Activated CD4-positive, alpha-beta T cell treated with anti-CD3 and anti-CD28 coated beads, Interleukin-2, amount 10 ng/mL, durations not matched to agents 7 days and 5 days (primary cell): ENCODE measurements at places on chromosomes 1 and 21.

DNA sequence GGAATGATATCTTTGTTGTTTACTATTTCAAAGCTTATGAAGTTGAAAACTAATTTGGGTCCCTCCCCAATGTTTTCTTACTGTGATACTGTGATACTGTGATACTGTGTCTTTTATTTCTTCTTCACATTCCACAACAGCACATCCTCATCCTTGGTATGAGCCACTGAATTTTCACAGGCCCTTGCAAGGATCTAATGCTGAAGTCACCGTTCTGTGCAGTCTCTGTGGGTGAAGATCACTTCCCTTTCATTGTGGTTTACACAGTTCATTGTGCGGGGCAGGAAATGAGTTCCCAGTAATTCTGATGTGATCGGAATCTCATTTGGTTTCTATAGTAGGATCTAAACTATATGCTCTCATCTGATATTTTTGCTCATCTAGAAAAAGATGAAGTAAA lies 32.1 kb upstream of the PAXBP1 start:
- peaks cover 12% of the 10 kb centered on the region for H3K4me1 ChIP-seq
- no peaks in the 10 kb centered on the region for H3K27me3 ChIP-seq
- DNase-seq, result no peak
- H3K27ac ChIP-seq, result no peak overlapping the region
- no peak overlapping the region for H3K4me3 ChIP-seq

- no peak overlapping the region for H3K4me3 ChIP-seq
- DNase-seq, result no peak
- peaks cover 2% of the 10 kb centered on the region for H3K36me3 ChIP-seq
- H3K4me1 ChIP-seq, result peaks cover 31% of the 10 kb centered on the region
- peaks cover 92% of the 10 kb centered on the region for H3K27me3 ChIP-seq
- no peak overlapping the region for H3K27ac ChIP-seq
Measured at GRCh38 chr1:156438278-156438987, 62.1 kb downstream of the MEF2D start.

DNA sequence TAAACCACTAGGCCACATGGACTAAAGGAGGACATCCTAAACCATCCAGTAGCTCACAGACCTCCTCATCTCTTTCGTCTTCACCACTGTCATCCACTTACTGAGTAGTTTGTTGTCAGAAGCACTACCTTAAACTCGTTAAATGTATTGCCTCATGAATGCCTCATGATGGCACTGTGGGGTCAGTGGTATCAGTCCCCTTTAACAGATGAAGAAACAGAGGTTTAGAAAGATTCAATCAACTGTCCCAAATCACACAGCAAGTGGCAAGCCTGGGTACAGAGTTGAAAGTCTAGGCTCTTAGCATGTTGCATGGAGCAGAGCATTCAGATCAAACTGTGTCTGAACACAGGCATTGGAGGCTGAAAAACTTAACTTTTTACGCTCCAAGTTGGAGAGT lies 183.6 kb upstream of the KIAA0040 start:
- no peak overlapping the region for H3K4me3 ChIP-seq
- H3K4me1 ChIP-seq, result no peaks in the 10 kb centered on the region
- no peaks in the 10 kb centered on the region for H3K36me3 ChIP-seq

GRCh38 chr1:201022820-201023516 lies 546 bp downstream of the KIF21B start:
- H3K36me3 ChIP-seq, result peaks cover 30% of the 10 kb centered on the region
- H3K27ac ChIP-seq, result peak overlapping the region; percentile 99
- DNase-seq, result peak; percentile 46
- H3K27me3 ChIP-seq, result no peaks in the 10 kb centered on the region

DNA sequence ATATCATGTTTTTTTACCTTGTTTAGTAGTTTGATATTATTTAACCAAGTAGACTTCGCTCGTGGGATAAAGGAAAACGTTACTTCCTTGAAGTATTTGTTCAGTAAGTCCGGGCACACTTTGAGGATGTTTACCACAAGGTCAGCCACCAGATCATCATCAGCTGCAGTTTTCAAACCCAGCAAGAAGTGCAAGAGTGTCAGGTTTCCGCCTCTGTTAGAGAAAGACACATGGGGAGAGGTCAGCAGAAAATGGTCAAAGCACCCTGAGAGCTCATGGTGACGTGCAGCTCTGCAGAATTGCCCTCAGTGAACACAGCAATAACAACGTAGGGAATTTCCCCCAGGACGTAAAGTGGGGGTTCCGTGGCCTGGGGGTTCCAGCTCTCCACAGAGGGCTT lies 24.4 kb downstream of the URB1 start:
- H3K4me1 ChIP-seq, result peaks cover 10% of the 10 kb centered on the region
- H3K27ac ChIP-seq, result no peak overlapping the region
- no peak overlapping the region for H3K4me3 ChIP-seq
- DNase-seq, result no peak

GRCh38 chr1:11908095-11908675 lies 18.0 kb downstream of the KIAA2013 start:
- H3K4me1 ChIP-seq, result peaks cover 45% of the 10 kb centered on the region
- DNase-seq, result peak; percentile 85
- H3K36me3 ChIP-seq, result no peaks in the 10 kb centered on the region

DNA sequence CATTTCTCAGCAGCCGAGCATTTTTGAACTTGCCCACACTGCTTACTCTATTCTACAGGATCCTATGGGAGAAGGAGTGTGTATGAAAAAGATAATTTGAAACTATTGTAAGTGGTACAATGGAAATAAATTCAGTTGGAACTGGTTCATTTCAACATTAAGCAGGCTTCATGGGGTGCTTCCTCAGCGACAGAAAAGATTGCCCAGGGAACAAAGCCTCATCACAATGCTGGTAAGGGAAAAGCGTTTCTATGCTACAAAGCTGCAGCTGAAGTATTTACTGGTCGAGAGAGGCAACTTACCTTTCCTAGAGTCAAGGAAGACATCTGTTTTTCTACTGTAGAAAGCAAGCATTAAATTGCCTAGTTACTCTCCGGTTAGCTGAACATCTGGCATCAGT lies 568.2 kb upstream of the ZP4 start:
- no peak for DNase-seq
- no peaks in the 10 kb centered on the region for H3K36me3 ChIP-seq
- no peaks in the 10 kb centered on the region for H3K4me1 ChIP-seq
- no peaks in the 10 kb centered on the region for H3K27me3 ChIP-seq
- no peak overlapping the region for H3K4me3 ChIP-seq
